ENCODE measurements at places on chromosomes 3 and 15.
A peak's percentile ranks its signal among the peaks of the same experiment; 100 is the strongest.

GRCh38 chr15:87628311-87628710 is 628.2 kb downstream of the NTRK3 start:
- no peak for DNase-seq

DNA sequence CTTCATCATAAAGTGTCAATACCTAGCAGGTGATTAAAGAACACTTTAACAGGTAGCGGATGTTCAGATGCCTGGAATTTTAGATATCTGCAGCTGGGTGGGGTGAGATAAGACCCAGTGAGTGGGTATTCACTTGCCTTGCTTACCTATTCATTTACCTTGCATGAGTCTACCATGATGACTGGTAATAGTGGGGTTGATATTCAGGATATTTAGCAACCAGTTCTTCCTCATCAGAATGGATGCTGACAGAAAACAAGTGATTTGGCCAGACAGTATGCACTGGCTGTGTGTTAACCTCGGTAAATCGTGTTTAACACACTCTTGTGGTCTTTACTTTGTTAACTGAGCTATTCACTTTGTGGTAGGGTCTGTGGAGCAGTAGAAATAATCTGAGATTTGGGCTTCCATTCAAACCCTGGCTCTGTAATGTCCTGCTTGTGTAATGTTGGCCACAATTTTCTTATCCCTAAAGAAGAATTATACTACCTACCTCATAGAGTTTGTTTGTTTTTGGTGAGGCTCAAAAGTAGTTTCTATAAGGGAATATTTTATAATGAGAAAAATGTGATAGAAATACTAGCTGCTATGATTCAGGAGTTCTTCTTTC is 391.9 kb upstream of the TBL1XR1 start:
- DNase-seq = no peak

GRCh38 chr3:186997473-186997939 is 67.2 kb downstream of the ST6GAL1 start:
- no peak for DNase-seq

DNA sequence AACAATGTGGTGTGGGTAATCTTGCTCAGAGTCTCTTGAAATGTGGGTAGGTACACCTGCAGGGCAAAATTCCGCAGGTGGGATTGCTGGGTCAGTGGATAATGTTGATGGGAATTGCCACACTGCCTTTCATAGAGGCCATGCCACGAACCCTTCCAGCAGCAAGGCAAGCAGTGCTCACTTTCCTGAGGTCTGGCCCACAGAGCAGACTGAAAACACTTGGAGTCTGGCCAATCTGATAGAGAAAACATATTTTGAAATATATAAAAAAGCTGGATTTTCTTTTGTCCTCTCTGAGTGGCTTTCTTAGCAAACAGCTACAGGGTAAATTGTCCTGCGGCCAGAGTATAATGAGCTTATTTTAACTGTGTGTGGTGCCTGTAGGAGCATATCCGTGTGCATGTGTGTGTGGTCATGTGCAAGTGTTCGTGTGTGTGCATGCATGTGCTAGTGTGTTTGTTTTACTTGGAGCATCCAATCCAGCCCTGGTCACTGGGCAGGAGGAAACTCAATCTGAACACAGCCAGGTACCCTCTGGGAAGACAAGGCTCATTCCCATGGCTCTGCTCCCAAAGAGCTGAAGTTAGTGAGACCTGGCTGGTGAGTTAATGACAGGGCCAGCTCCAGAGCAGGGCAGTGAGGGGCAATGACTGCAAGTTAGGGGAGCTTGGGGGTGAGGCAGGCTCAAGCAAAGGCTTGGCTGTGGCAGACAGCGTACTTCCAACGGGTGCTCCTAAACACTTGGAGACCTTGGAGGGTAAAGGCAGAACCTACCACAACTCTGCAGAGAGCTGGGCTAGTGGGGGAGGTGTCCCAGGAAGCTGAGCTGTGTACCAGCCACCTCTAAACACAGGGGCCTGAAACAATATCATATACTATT is 91.3 kb downstream of the PLXNA1 start:
- no peak for DNase-seq

DNA sequence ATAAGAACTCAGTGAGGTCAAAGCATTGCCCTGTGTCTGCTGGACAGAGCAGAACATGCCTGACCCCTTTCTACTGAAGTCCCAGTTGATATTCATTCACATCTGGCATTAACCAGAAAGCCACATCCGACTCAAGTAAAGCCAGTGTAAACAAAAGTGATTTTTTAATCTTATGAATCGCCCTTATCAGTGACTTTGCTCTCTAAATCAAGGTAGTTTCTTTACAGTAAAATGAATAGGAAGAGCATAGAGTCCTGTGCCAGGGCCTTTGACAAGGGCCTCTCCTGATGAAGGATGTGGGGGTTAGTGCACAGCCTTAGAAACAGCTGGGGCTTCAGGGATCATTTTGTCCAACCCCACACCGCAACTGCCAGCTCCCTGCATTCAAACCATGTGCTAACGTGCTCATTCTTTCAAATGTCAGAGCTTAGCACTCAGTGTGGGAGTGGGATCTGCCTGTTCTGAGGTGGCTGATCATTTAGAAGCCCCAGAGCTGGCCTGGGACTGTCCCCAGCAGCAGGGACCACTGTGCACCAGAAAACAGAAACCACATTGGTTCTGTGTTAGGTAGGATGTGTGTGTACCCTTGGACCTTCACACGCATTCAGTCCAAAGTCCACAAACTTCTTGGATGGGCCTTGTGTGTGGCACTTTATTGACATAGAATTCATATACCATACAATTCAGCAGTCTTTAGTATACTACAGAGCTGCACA is 55.3 kb downstream of the CCR4 start:
- no peak for DNase-seq

- no peak for DNase-seq
These were observed 318.7 kb upstream of the PPP2R3A start for GRCh38 chr3:135646873-135647272.

DNA sequence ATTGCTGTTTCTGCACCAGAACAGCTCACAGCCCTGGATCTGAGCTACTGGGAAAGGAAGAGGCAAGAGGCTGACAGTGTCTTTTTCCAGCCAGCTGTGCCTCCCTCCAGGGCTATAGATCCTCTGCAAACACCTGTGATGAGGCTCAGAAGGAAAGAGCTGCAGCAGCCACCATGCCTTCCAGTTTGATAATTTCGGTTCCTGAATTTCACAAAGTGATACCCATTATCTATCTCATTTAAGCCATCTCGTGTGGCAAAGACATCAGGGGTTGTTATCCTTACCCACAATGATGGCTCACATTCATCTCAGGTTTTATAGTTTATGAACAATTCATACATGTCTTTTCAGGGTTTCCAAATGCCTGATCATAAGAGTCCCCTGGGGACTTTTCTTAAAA is 1.8 kb upstream of the LARP6 start:
- no peak for DNase-seq

DNA sequence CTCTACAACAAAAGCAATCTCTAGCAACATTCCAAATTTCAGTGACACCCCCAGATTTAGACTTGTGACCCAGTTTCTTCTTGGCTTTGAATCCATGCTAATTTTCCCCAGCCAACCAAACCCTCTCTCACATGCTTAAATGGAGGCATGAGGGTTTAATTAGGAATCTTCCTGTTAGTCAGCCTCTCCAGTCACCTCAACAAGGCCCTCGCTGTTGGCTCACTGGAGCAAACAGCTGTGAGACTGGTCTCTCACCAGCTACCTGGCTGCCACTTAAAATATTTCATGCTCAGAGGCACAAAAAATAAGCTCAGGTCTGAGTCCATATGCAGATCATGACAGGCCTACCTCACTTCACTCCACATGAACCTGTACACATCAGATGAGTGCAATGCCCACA is 630.4 kb upstream of the ADAMTS9 start:
- DNase-seq = no peak

- DNase-seq = no peak
These were observed 11.4 kb downstream of the CHAC1 start for GRCh38 chr15:40964634-40965033.

DNA sequence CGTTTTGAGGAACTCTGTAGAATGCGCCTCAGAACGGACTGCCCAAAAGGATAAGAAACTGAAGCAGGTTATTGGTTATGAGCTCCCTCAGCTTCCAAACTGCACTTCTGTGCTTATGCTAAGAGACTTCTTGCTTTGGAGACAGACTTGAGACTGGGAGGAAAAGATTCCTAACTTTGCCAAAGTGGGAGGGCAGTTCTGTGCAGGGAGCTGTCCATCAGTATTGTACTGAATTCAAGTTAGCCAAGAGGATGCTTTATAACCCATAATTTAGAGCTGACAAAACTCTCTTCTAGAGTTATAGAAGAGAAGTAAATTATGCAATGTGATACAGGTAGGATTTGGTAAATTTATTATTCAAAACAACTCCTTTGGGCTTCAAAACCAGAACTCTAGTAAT is 519.8 kb upstream of the GBE1 start:
- no peak for DNase-seq

DNA sequence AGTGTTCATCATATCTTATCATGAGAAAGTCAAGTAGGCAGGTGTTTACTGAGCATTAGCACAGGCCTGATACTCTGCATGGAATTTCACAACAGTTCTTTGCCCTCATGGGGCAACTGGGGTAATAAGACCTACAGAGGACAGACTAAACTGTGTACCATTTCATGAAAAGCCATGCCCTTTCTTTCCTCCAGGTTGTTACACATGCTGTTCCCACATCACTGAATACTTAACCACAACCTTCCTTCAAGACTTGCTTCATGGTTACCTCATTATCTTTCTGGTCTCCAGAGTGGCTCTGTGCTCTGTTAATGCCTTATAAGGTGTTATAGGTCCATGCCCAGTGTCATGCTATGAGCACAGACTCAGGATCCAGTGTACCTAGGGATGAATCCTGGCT is 28.2 kb upstream of the RSL24D1 start:
- DNase-seq = no peak

GRCh38 chr3:73614419-73614818 is 10.3 kb downstream of the PDZRN3 start:
- DNase-seq = no peak

DNA sequence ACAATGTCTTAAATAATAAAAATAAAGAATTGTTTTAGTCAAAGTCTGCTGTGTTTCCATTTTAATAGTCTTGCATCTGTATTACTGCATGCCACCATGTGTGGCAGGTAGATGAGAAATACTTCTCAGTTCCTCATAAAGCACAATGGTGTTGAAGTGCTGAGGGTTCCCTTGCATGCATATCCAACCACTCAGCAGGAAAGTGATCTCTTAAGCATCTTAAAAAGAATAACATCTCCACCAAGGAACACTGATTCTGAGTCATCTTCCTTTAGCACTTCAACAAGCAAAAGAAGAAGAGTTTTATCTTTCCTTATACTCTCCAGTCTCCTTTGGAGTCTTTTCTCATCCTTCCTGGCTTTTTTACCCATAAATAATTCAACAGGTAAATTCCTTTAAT is 602.0 kb downstream of the TBL1XR1 start:
- no peak for DNase-seq

DNA sequence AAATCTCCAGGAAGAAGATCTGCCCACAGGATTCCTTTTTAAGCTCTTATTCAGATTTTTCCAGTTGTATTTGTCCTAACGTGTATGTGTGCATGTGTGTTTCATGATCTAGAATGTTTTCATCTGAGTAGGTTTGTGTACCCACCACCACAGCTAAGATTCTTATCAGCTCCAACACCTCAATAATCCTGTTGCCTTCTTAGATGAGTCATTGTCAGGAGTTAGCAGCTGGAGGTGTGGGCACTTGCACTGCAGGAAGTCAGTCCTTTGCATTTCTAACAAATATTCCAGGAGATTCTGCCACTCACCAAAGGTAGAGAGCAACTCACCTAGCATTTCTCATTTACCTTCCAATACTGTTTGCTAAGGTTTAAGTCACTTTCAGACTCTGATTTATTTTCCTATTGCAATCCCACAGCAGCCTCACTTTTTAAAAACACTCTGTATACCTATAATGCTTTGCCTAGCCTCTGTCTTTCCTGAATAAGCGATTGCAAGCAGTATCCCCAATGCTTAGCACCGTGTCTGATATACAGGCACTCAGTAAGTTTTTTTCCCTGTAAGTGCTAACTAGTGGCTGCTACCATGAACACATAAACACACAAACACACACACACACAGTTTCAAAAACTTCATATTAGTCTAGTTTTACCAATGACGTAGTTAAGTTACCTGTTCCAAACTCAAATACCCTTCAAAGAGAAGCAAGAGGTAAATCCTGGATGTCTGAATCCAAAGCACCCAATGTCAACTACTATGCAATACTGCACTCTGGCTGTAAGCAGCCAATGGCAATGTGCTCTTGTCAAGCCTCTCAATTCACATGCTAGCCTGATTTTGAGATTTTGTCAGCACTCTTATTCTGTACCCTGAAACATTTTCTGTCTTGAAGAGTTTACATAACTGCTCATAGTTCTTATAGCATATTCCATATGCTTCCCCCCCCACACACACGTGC is 713.5 kb upstream of the LMCD1 start:
- no peak for DNase-seq

- DNase-seq = no peak
These were observed 253.7 kb upstream of the TPRG1 start for GRCh38 chr3:188918093-188918492.

DNA sequence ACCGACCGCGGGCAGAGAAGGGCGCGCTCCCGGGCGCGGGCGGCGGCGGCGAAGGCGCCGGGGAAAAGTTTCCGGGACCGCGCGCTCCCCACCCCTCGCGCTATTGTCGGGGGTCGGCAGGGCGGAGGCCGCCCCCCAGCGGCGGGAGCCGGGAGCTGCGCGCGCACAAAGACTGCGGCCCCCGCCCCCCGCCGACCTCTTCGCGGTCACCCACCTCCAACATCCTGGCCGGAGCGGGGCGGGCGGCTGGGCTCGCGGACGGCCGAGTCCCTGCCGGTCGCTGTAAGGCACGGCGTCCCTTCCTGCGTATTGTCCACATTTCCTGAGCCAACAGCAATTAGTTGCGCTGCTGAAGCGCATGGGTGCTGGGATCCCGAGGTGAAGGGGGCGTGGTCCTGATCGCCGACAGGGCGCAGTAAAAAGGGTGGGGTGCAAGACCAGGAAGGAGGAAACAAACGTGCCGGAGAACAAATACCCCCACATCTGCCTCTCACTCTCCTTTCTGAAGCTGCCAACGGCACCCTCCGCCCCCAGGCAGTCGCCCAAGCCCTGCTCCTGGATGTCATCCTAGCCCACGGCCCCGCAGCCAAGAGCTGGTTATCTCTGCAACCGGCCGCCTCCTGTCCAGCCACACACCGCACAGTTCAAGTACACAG is at the start of gene TMEM44:
Gene TMEM44 (minus strand): TSS at position 71 of the 656 bp plus-strand sequence. CDS start 204 bp downstream, outside the sequence.
- peak; percentile 77 for DNase-seq

DNA sequence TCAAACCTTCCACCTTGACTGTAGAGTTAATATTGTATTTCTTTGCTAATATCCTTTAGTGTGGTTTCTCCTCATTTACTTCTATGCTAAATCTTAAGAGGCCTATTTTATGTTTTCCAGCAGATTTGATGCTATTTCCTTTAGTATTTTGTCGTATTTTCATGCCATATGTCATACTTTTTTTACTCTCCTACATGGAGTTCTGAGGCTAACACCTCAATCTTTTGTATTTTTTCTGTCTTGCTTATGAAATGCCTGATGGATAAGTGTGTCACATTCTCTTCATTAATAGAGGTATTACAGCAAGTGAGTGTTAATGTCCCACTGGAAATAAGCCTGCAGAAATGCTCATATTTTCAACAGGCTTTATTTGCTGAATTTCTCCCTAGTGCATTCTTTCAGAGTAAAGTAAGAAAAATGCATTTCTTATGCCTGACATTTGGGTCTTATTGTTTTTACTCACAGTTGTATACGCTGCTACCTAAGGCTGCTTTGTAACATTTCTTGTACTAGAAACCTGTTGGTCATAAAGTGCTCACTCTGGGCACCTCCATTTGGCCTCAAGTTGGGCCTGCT is 63.2 kb downstream of the DIPK2A start:
- DNase-seq = no peak

- no peak for DNase-seq
These were observed 211.2 kb upstream of the EIF1B start for GRCh38 chr3:40098261-40098759.

- DNase-seq = no peak
These were observed 35.5 kb upstream of the PLXNA1 start for GRCh38 chr3:126947429-126947828.
